CD4-positive, alpha-beta T cell treated with Interleukin-17A for 1 hour (primary cell): ENCODE measurements at places on chromosomes 1 and 21.

DNA sequence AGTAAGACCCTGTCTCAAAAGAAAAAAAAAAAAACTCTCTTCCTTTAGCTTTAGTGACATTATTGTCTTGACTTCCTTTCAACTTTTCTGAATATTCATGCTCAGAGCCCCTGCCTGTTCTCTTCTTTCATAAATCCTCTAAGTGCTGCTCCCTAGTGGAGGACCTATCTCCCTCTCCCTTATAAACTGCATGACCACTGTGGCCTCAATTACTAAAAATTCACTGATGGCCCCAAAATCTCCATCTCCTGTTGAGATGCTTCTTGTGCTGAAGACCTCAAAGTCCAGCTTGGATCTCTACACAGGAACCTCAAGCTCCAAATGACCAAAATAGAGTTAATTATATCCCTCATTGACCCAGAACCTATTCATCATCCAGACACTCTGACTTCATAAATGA, 7.8 kb downstream of the ITLN1 start:
- peak; percentile 63 for DNase-seq

- DNase-seq: no peak
Observed at GRCh38 chr1:8133657-8134430, 107.7 kb upstream of the ERRFI1 start.

DNA sequence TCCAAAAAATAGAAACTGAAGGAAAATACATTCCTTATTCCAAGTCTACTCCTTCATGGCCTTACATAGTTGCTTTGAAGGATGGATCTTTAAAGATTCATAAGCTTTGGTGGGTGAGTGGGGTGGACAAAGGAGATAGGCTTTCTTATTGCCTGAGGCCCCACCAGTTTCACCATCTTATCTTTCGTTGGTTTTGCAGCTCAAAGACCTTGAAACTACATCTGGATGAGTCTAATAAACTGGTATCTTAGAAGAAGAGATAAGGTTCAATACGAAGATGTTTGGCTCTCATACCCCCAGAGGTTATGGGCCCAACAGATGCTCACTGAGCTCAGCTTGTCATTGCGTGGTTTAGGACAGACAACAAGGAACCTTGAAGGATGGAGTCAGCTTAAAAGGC, 201.5 kb downstream of the HS2ST1 start:
- no peak for DNase-seq

- no peak for DNase-seq
Observed at GRCh38 chr1:6870086-6870485, 84.8 kb downstream of the CAMTA1 start.

DNA sequence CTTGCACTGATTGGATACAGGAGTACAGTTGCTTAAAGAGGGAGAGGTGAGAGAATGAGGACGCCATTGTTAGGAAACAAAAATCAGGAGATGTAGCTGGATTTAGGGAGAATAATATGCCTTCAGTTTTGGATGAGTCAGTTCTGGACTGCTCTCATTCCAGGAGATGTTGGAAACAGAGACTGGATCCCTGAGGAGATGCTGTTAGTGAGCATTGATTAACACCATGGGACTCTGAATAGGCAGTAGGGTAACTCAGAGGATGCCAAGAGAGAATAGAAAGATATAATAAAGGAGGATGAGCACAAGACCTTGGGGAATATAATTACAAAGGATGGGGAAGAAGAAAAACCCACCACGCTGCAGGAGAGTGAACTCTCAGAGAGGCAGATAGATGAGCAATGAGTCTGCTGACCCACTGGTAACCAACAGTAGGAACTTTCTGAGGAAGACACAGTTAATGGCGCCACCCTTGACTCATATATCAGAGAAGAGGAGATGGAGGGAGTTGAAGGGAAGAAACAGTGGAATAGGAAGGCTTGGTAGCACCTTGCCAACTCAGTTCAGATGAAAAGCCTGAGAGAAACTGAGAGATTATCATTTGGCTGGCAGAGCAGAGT, 10.5 kb downstream of the KCNJ15 start:
- DNase-seq: no peak

DNA sequence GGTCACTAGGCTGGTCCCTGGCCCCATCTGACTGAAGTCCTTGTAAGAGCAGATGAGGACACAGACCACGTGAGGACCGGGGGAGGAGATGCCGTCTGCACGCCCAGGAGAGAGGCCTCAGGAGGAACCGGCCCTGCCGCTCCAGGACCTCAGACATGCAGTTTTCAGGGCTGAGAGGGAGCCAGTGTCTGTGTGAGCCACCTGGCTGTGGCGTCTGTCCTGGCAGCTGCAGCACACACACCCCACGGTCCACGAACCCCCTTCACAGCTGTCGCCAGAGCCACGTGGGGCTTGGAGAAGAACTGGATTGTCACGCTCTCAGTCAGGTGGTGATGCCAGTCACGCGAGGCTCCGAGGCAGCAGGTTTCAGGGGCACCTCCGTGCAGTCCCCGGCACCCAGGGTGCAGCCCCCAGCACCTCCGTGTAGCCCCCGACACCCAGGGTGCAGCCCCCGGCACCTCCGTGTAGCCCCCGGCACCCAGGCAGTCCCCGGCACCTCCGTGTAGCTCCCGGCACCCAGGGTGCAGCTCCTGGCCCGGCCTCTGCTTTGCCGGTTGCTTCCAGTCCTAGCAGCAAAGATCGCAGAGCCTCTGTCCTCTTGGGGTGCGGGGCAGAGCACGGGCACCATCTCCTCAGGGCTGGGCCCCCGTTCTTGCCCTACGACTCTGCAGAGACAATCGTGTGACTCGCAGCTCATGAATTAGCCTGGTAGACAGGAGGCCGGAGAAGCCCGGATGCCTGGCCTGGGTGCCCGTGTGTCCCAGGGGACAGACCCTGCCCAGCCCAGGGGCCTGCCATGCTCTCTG, 19.0 kb upstream of the SUMO3 start:
- no peak for DNase-seq

DNA sequence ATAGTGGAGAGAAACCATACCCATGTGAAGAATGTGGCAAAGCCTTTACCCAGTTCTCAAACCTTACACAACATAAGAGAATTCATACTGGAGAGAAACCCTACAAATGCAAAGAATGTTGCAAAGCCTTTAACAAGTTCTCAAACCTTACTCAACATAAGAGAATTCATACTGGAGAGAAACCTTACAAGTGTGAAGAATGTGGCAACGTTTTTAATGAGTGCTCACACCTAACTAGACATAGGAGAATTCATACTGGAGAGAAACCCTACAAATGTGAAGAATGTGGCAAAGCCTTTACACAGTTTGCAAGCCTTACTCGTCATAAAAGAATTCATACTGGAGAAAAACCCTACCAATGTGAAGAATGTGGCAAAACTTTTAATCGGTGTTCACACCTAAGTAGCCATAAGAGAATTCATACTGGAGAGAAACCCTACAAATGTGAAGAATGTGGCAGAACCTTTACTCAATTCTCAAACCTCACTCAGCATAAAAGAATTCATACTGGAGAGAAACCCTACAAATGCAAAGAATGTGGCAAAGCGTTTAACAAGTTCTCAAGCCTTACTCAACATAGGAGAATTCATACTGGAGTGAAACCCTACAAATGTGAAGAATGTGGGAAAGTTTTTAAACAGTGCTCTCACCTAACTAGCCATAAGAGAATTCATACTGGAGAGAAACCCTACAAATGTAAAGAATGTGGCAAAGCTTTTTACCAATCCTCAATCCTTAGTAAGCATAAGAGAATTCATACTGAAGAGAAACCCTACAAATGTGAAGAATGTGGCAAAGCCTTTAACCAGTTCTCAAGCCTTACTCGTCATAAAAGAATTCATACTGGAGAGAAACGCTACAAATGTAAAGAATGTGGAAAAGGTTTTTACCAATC, 80.0 kb downstream of the JMJD4 start:
- no peak for DNase-seq

DNA sequence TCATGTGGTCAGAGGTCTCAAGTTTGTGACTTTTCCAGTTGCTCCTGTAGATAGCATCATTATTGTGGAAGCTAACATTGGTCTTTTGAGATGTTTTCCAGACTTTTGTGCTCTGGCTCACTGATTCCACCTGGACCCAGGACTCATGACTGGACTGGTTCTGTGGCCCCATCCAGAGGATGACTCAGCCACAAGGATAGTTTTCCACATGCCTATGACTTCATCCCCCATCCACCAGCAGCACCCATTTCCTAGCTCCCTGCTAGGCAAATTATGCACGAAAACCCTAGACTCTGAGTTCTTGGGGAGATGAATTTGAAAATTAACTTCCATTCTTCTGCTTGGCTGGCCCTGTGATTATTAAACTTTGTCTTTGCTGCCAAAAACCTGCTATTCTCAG, 949.3 kb downstream of the MRPL39 start:
- no peak for DNase-seq

GRCh38 chr1:98452162-98452561, 209.4 kb upstream of the SNX7 start:
- DNase-seq: no peak

GRCh38 chr1:59704716-59705115, 110.0 kb upstream of the HOOK1 start:
- DNase-seq: no peak

GRCh38 chr1:86928819-86929218, 14.4 kb downstream of the HS2ST1 start:
- no peak for DNase-seq

- no peak for DNase-seq
Observed at GRCh38 chr1:207644166-207644851, 624 bp upstream of the CR1L start.

DNA sequence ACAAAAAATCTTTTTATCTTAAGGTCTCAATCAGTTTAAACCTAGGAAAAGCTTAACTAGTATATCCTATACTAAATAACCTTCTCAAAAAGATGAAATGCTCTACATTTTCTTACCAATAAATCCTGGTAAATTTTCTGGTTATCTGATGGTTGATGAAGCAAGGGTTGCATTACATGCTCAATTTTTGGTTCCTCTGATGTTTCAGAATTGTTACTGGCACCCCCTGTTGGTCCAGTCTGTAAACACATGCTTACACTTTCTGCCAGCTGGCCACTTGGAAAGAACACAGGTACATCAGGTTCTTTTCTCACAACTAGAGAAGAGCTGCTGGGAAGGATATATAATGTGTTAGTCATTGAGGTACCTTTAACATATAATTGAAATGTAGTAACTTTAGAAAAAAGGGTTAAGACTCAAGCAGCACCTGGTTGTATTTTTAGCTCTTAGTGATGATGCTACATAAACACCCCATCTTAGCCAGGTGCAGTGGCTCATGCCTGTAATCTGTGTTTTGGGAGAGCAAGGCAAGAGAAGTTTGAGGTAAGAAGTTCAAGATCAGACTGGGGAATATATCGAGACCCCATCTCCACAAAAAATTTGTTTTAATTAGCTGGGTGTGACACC, 30.9 kb upstream of the TAL1 start:
- peak; percentile 56 for DNase-seq

- DNase-seq: no peak
Observed at GRCh38 chr1:37360011-37360410, 114.4 kb upstream of the ZC3H12A start.

- no peak for DNase-seq
Observed at GRCh38 chr21:39673736-39674135, 61.0 kb downstream of the B3GALT5 start.

DNA sequence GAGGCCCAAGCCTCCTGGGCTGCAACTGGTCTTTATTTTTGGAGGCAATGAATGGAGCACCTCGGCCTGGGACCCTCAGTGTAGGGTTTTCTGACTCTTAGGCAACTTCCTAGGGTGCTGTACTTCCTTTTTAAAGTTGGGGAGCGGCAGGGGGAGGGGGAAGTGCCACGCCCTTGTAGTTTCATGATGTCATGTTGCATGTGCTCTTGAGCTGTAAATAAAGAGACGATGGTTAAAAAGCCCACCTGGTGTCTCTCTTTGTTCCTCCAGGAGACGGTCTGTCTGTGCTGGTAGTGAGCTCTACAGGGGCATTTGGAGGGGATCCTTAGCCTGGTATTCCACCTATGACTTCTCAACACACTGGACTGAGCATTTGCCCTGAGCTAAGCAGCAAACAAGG, 10.3 kb upstream of the AGTRAP start:
- DNase-seq: no peak

GRCh38 chr1:32766328-32766972, 50.7 kb downstream of the YARS1 start:
- DNase-seq: no peak

DNA sequence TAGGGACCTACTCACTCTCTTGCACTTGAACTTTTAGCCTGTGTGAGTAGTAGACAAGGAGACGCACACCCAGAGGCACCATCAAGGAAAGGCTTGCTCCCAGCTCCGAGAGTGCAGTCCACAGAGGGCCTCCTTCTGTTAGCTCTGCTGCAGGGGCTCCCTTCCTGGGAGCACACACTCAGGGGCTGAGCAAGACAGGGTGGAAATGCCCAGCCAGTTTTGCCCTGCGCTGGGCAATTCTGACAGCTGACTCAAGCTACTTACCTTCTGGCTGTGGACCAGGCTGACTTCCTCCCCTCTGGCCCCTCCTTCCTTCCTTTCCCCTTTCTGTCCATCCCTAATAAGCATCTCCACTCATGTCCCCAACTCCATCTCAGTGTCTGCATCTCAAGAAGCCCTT, 449.1 kb downstream of the PTPRU start:
- no peak for DNase-seq

DNA sequence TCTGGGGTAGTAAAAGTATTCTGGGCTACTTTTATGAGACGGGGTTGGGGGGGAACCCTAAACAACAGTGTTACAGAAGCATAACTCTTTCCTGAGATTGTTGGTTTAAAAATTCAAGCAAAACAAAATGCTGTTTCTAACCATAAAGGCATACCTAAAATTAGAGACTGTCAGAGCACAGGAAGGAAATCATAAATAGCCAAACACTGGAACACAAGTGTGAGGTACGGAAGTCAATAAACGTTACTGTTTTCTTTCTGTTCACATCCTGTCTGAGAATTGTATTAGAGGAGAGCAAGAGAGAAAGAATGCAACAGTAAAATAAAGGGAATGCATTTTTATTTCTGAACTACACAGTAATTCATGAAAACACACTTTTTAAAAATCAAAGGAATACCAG, 42.8 kb upstream of the IL12RB2 start:
- DNase-seq: peak; percentile 5

GRCh38 chr1:230857822-230858221, 10.5 kb downstream of the C1orf198 start:
- DNase-seq: no peak

- DNase-seq: no peak
Observed at GRCh38 chr1:166063701-166064100, 103.1 kb downstream of the FAM78B start.

- DNase-seq: no peak
Observed at GRCh38 chr1:112998592-112999235, 42.7 kb upstream of the SLC16A1 start.

DNA sequence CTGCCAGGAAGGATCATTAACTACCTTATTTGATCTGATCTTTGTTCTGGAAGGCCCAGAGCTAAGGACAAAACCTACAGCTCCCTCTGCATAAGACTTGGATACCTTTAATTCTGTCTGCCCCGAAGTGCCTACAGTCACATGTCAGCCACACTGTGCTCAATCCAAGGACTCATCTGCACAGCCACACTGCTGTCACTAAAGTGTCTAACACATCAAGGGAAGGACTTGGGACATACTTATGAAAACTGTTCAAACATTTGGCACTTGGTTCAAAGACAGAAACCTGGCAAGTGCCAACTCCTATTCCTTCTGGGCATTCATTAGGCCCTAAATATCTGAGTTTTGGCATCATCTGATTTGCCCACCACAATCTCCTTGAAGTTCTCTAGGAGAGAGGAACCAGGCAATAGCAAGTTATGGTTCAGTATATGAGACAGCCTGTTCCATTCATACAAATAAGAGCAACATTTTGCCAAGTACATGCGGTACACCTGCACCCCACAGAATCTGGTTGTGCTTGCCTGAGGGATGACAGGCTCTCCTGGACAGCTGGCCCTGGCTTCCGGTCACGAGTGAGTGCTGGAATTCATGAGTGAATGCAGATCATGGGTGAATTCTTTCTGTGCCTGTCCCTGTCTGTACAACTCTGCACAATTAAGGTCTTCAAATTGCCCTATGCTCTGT, 105.9 kb downstream of the KCNK1 start:
- DNase-seq: no peak
